CD8-positive, alpha-beta memory T cell (primary cell): ENCODE measurements at places on chromosomes 2 and 18.

DNA sequence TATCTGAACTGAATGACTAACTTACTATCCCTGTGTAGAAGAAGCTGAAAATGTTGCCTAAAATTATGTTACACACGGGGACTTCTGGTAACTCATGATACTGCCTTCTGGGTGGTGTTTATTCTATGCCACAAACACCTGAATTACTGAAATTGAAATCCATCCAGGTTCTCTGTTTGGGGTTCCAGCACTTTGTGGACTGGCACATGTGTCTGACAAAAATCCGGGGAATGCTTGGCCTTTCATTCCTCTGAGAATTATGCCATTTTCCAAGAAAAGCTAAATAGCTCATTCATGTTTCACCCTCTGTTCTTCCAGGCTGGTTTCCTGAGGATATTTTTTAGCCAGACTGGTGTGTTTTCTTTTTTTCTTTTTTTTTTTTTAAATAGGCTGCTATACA lies 59.5 kb upstream of the POU3F3 start:
- no peak for DNase-seq
- no peaks in the 10 kb centered on the region for H3K36me3 ChIP-seq
- H3K4me3 ChIP-seq = no peak overlapping the region
- no peaks in the 10 kb centered on the region for H3K4me1 ChIP-seq
- no peak overlapping the region for H3K27ac ChIP-seq

GRCh38 chr2:102235042-102235473 lies 48.2 kb downstream of the IL1RL2 start:
- H3K36me3 ChIP-seq = no peaks in the 10 kb centered on the region
- no peak for DNase-seq
- no peak overlapping the region for H3K27ac ChIP-seq
- H3K4me3 ChIP-seq = no peak overlapping the region

- DNase-seq = no peak
- no peak overlapping the region for H3K4me3 ChIP-seq
- H3K36me3 ChIP-seq = no peaks in the 10 kb centered on the region
Measured at GRCh38 chr2:159091976-159092375, 123.5 kb downstream of the TANC1 start.

DNA sequence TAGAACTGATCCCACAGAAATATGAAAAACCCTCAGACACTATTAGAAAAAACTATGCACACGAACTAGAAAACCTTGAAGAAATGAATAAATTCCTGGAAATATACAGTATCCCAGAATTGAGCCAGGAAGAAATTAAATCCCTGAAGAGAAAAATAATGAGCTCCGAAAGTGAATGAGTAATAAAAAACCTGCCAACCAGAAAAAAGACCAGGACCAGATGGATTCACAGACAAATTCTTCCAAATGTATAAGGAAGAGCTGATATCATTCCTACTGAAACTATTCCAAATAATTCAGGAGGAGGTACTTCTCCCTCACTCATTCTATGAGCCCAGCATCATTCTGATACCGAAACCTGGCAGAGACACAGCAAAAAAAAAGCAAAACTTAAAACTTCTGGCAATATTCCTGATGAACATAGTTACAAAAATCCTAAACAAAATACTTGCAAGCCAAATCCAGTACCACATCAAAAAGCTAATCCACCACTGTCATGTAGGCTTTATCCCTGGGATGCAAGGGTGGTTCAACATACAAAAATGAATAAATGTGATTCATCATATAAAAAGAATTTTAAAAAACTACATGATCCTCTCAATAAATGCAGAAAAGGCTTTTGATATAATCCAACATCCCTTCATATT lies 1397.6 kb upstream of the DDX18 start:
- H3K36me3 ChIP-seq = no peaks in the 10 kb centered on the region
- no peak for DNase-seq
- H3K27me3 ChIP-seq = no peaks in the 10 kb centered on the region
- no peaks in the 10 kb centered on the region for H3K4me1 ChIP-seq

DNA sequence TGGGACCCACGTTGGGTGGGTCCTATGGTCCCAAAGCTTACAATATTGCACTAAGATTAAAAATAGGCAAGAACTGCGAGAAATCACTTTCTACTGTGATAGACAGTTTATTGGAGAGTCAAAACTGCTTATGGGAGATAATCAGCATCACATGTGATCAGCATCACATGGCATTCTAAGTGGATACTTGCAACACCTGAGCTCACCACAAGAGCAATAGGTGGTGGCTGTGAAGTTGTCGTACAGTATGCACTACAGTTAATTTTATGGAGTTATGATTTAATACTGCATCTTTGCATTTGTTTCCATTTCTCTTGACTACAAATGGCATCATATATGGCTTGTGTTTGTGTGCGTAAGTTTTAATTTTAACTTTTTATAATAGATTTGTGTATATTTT lies 11.6 kb downstream of the PNO1 start:
- H3K36me3 ChIP-seq = peaks cover 7% of the 10 kb centered on the region
- H3K4me1 ChIP-seq = no peaks in the 10 kb centered on the region
- no peak overlapping the region for H3K27ac ChIP-seq
- DNase-seq = no peak

DNA sequence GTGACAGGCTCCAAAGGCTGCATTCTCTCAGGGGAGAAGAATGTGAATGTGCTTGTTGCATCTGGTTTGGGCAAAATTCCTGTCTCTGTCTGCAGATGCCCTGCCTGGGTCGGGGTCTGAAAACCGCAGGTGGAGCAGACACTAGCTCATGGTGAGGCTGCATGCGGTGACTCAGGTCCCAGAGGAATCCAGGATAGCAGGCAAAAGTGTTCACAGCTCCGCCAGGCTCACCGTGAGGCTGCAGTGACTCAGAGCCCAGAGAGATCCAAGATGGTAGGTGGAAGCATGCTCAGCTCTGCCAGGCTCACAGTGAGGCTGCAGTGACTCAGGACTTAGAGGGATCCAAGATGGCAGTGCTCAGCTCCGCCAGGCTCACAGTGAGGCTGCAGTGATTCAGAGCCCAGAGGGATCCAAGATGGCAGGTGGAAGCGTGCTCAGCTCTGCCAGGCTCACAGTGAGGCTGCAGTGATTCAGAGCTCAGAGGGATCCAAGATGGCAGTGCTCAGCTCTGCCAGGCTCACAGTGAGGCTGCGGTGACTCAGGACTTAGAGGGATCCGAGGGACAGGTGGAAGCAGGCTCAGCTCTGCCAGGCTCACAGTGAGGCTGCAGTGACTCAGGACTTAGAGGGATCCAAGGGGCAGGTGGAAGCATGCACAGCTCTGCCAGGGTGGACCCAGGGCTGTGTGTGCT lies 200.5 kb downstream of the ACKR3 start:
- H3K36me3 ChIP-seq = no peaks in the 10 kb centered on the region
- no peaks in the 10 kb centered on the region for H3K27me3 ChIP-seq
- H3K27ac ChIP-seq = no peak overlapping the region
- no peaks in the 10 kb centered on the region for H3K4me1 ChIP-seq
- no peak overlapping the region for H3K4me3 ChIP-seq
- DNase-seq = no peak

DNA sequence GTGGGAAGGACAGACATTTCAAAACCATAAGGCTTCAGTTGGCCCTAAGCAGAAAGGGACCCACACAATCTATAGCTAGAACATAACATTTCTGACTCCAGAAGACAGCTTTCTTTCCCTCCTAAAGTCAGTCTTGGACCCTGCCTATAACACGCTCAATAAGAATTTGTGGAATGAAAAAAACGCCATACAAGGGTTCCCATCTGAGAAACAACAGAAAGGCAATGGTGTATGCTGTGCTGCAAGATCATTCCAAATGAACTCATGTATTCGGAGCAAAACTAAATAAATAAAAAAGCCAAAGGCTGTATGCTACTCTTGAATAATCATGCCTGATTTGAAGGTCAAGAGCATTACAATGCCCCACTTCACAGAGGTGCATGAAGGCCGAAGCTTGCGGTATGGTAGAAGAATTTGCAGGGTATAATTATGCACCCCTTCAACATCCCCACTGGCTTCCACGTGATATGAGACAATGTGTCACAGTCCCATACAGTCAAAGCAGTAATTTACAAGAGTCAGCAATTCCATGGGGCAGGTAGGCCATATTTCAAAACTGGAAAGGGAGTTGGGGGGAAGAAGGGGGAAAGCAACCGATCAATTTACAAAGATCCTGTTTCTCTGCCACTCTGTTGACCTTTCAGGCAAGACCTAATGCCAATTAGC lies 61.4 kb upstream of the SLC14A2 start:
- H3K27me3 ChIP-seq = no peaks in the 10 kb centered on the region
- no peaks in the 10 kb centered on the region for H3K4me1 ChIP-seq
- H3K4me3 ChIP-seq = no peak overlapping the region
- no peaks in the 10 kb centered on the region for H3K36me3 ChIP-seq
- no peak for DNase-seq

GRCh38 chr2:170685591-170685990 lies 29.5 kb upstream of the SP5 start:
- no peak for DNase-seq
- H3K27ac ChIP-seq = no peak overlapping the region
- no peak overlapping the region for H3K4me3 ChIP-seq
- no peaks in the 10 kb centered on the region for H3K27me3 ChIP-seq
- H3K36me3 ChIP-seq = no peaks in the 10 kb centered on the region
- no peaks in the 10 kb centered on the region for H3K4me1 ChIP-seq

GRCh38 chr2:43038034-43038695 lies 188.2 kb downstream of the ZFP36L2 start:
- no peaks in the 10 kb centered on the region for H3K36me3 ChIP-seq
- H3K4me3 ChIP-seq = no peak overlapping the region
- peaks cover 3% of the 10 kb centered on the region for H3K4me1 ChIP-seq
- DNase-seq = no peak
- H3K27ac ChIP-seq = no peak overlapping the region
- no peaks in the 10 kb centered on the region for H3K27me3 ChIP-seq
